ENCODE measurements at places on chromosomes 5 and 9.

GRCh38 chr5:135446206-135446605 lies 942 bp downstream of the DCANP1 start:
- no peak for DNase-seq

DNA sequence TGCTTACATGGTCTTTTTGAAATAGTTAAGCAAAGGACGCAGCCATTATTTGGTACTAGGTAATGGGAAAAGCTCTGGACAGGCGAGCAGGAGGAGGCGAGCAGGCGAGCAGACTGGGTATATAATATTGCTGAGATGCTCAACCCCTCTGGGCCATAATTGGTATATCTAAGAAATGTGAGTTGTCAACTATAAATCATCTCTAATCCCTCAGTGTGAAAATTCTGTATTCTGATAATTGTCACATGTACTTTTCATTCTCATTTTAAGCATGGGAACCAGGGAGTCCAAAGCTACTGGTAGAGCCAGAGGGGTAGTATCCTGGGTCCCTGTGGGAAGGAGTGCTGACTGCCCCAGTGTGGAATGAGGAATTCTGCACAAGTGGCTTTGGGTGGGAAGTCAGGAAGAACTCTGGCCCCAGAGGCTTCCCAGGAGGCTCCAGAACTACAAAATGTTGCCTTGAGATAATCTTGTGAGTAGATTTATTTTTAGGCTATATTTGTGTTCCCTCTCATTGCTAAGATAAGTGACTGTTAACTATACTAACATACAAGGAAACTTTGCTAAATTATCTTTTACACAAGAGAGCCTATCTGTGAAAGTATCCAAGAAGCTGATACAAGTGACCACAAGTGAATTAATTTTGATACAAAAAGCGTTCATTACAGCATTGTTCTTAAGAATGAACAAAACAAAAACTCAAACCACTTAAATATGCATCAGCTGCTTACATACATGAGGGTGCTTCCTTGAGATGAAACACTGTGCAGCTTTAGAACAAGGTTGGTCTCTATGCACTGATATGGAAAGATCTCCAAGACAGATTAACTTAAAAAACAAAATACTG lies 70.5 kb upstream of the TNFAIP8 start:
- no peak for DNase-seq

DNA sequence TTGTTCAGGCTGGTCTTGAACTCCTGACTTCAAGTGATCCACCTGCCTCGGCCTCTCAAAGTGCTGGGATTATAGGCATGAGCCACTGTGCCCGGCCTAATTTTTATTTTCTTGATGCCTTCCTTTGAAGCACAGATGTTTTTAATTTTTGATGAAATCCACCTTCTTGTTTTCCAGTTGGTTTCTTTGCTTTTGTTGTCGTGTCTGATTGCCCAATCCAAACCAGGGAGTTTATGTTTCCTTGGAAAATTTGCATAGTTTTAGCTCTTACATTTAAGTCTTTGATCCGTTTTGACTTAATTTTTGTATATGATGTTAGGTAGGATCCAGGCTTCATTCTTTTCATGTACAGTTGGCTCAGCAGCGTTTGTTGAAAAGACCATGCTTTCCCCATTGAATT lies 15.2 kb downstream of the EHMT1 start:
- DNase-seq, result no peak

- DNase-seq, result no peak
These were observed 75.4 kb downstream of the LRRC70 start for GRCh38 chr5:62653864-62654575.

GRCh38 chr5:142315096-142315900 lies 9.5 kb downstream of the SPRY4 start:
- DNase-seq, result no peak

DNA sequence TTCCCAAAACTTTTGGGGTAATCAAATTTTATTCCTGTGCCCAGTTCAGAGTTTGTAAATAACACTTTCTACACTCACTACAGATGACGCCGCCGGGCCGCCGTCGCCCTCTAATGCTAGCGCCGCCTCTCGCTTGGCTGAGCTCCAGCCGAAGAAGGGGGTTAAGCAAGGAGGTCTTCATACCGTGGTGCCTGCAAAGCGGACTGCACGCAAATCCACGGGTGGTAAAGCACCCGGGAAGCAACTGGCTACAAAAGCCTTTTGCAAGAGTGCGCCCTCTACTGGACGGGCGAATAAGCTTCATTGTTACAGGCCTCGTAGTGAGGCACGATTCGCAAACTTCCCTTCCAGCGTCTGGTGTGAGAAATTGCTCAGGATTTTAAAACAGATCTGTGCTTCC lies 280.4 kb downstream of the MEF2C start:
- no peak for DNase-seq

DNA sequence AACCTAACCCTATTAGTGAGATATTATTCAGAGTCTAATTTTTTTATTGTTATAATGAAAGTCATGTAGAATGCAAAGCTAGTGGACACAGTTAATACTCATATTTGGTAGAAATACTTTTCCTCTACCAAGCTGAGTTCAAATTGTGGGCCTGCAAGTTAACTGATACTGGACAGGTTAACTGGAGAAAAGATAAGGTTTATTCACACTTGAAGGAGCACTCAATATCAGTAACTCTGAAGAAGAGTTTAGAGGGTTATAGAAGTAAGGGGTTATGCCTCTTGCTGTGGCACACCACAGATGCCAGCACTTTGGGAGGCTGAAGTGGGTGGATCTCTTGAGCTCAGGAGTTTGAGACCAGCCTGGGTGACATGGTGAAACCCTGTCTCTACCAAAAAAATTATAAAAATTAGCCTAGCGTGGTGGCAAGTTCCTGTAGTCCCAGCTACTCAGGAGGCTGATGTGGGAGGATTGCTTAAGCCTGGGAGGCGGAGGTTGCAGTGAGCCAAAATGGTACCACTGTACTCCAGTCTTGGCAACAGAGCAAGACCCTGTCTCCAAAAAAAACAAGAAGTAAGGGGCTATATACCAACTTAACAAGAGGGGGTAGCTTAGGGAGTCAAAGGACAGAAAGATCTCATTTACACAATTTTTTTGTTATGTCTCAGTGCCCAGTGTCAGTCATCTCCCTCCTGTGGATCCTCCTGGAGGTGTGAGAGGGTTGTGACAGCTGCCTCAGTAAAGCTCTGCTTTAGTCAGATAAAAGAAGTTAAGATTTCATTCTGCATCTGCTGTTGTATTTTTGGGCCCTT lies 121.2 kb upstream of the GRHPR start:
- DNase-seq, result no peak

GRCh38 chr5:27938989-27939388 lies 900.6 kb upstream of the CDH9 start:
- DNase-seq, result no peak

GRCh38 chr9:23823986-23824829 lies 1.8 kb downstream of the ELAVL2 start:
- DNase-seq, result no peak

- DNase-seq, result no peak
These were observed 32.5 kb upstream of the SCAMP1 start for GRCh38 chr5:78327761-78328510.
